ENCODE measurements at places on chromosomes 12 and 14. TPM values are rescaled to one million over a fixed set of nuclear protein-coding genes. Genes with fewer than 3 reads are reported as not detected.

PLEKHG7 gene
- not detected for total RNA-seq

TIGAR gene
- 13.1 TPM for total RNA-seq

GRCh38 chr14:83372271-83372670 lies 1838.6 kb upstream of the SEL1L start:
- no peak for DNase-seq

- no peak for DNase-seq
Observed at GRCh38 chr14:63986789-63987533, 134.2 kb downstream of the SYNE2 start.

DNA sequence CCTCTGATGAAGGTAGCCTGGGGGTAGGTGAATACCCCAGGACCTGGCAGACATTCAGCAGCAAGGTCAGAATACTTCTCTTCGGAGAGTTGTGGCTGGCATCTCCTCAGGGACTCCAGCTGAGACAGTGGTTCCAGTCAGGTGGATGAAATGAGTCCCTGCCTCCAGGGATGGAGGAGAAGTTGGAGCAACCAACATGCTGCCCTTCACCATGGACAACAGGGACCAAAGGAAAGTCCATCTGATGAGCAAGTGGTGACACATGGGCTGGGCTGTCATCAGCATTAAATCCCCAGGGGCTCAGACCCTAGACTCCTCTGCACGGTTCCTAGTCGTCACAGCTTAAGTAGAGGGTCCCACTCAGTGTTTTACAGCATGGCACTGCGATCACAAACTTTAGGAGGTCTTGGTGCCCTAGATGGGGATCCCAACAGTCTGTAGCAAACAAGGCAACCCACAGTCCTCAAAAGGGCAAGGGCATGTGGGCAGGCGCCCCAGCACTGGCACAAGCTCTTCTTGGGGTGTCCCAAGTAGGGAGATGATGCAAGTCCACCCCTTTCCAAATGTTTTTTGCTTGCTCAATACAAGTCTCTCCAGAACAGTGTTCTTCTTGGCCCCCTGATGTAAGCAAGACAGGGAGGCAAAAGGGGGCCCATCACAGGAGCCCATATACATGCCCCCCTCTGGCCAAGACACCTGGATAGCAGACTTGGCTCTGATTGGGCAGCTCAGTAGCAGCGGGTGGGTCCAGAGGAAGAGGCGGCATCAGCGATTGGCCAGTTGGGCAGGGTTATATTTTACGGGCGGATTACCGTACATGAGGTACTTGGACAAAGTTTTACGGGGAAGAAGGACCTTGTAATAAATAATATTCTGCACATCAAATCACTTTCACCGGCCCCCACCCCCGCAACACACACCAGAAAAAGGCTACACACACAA lies 10.8 kb upstream of the CDH24 start:
- DNase-seq = no peak

DNA sequence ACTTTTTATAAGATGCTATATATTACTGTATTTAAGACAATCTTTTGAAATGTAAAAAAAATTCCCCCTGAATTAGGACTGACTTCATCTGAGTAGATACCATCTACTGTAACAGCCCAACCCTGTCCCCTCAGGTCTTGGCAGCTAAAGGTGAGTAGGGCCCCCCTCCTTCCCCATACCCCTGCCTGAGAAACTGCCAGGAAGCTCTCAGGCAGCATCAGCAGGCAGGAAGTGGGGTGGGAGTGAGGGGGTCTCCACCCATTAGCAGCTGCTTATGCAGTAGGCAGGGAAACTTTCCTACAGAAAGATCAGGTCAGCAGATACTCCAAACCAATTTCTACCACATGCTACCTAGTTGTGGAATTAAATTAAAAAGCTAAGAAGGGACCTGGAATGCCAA lies 62.5 kb downstream of the PAX9 start:
- no peak for DNase-seq

PTCSC3 gene
- total RNA-seq = not detected

KLHDC2 gene
- total RNA-seq = 91.9 TPM

DNA sequence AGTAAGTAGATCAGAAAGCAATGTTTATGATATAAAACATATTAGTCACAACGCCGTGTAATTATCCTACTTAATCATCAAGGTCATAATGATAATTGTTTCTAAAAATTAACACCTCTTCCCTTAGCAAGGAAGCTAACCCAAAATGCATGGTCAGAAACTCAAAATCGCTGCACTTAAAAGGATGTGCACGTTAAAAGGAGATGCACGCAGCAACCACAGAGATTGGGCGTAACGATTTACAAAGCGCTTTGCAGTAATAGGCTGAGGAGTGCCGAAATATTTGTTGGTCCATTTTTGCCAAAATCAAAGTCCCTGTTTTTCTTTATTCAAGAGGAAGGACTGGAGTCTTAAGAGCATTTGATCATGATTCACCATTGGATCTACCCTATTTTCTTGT lies 1077.2 kb downstream of the VRK1 start:
- DNase-seq = no peak

GRCh38 chr12:132517013-132517739 lies 27.2 kb downstream of the FBRSL1 start:
- DNase-seq = no peak

PLCZ1 gene
- 0.47 TPM for total RNA-seq

DNA sequence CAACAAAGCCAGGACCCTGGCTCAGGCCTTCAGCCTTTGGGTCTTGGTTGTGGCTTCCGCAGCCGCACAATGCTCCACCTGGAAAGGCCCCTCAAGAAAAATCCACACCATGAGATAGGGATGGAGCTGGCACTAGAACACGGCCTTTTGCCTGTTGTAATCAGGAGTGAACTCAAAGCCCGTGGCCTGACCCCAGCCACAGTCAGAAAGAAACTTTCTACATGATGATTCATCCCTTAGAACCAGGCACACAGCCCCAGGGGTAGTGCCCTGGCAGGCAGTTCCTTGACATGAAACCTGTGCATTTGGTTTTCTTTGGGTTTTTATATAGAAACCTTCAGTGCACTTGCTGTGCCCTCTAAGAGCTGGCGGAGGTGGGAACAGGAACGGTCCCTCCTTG lies 5.1 kb downstream of the CLMN start:
- peak; percentile 59 for DNase-seq

KRT74 gene
- total RNA-seq = 1.6 TPM

GRCh38 chr12:25728056-25728595 lies 175.0 kb upstream of the LMNTD1 start:
- DNase-seq = no peak

GRCh38 chr12:62258941-62259630 lies 1.1 kb upstream of the USP15 start:
- no peak for DNase-seq

- DNase-seq = no peak
Observed at GRCh38 chr14:24317141-24317928, 6.0 kb downstream of the LTB4R start.

- no peak for DNase-seq
Observed at GRCh38 chr14:38704220-38704619, 398.8 kb downstream of the SEC23A start.

- DNase-seq = no peak
Observed at GRCh38 chr12:12331244-12331771, 18.7 kb downstream of the MANSC1 start.

DNA sequence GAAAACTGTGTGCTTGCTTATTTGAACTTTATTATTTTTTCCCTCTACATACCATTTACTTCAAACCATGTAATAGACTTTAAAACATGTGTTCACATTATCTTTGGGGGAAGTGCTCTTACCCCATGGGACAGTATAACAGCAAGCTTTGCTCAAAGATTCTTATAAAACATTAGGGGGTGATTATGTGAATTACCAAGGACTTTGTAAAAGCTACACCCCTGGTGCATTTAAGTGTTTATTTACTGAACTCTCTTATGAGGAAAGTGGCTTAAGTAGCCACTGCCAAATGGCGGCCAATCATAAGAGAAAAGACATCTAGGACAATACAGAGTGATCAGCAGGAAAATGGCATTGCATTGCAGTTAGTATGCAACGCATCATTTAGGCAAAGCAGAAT lies 70.3 kb downstream of the CAPZA3 start:
- no peak for DNase-seq

DNA sequence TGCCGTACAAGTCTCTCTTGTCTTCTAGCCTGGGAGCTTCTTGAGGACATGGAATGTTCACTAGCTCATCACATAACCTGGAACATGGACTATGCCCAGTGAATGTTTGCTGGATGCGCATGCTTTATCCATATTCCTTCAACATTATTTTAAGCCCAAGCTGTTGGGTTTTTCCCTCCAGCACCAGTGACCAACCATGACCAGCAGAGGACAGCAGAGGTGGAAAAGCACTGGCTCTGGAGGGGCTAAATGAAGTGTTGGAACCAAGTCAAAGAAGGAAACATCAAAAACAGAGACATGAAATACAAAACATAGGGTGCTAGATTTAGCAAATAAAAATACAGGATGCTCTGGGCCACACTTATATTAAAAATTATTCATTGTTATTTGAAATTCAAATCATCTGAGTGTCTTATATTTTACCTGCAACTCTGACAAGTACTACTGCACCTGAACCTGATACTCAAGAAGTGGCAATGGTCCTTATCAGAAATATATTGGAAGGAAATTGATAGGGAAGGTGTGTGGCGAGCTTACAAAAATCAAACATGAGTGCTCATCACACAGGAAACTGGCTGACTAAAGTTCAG lies 23.1 kb upstream of the HELB start:
- no peak for DNase-seq

All from right cardiac atrium (tissue), 5 donors.